ENCODE measurements at places on chromosomes 5 and 9.

DNA sequence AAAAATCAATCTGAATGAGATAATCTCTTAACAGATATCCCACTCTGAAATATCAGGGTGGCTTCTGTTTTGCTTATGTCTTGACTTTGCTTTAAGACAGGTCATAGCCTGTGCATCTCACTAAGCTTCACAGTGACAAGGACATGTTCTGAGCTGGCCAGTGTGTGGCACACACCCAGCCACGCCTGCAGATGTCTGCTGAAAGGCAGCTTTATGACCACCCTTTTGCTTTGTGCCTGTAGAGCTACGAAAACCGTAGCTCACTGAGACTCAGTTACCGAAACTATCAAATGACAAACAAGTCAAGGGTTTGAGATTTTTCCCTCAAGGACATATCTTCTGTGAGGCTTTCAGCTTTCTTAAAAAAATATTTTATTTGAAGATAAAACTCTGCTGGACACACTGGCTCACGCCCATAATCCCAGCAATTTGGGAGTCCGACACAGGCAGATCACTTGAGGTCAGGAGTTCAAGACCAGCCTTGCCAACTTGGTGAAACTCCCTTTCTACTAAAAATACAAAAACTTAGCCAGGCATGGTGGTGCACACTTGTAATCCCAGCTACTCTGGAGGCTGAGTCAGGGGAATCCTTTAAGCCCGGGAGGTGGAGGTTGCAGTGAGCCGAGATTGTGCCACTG is 233.2 kb downstream of the SPATA31A1 start:
- no peak for DNase-seq

DNA sequence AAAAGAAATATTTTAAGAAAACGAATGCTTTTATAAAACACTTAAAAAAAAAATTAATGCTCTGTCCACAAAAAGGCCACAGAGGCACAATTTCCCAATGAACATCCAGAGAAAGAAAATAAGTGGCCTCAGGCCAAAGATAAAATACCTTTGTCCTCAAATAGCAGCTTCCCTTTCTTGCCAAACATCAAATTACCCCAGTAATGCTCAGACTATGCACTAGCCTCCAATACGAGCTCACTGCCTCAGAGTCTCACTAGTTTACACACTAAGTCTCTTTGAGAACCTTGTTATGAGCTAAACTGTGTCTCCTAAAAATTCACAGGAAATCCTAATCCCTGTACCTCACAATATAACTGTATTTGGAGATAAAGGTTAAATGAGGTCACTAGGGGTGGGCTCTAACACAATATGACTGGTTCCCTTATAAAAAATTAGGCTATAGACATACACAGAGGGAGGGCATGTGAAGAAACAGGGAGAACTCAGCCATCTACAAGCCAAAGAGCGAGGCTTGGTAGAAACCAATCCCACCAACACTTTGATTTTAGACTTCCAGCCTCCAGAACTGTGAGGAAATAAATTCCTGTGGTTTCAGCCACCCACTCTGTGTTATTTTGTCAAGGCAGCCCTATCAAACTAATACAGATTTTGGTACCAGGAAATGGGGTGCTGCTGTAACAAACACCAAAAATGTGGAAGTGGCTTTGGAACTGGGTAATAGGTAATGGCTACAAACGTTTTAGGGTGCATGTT is 4.4 kb downstream of the MPDZ start:
- DNase-seq, result no peak

GRCh38 chr9:130451509-130452388 is 7.0 kb downstream of the ASS1 start:
- peak; percentile 52 for DNase-seq

GRCh38 chr5:177553671-177554429 is 513 bp downstream of the FAM193B start:
- peak; percentile 63 for DNase-seq

GRCh38 chr9:112249277-112249676 is 74.2 kb upstream of the SUSD1 start:
- no peak for DNase-seq

DNA sequence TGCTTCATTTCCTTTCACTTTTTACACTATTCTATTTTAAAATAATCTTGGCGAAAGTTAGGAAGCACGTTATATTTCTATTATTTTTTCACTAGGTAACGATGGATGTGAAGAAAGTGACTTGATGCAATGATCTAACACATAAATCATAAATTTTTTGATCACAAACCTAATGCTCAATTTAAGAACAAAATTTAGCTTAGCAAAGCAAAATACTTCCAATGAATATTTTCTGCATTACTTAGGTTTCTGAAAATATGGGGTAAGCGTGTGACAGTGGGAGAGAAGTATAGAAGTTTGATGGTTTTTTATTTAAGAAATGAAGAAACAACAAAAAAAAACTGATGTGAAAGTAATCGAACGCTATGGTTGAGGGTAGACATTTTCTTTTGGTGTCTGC is 1528.7 kb upstream of the CDH9 start:
- no peak for DNase-seq

- DNase-seq, result no peak
Measured at GRCh38 chr5:42811591-42812446, at the start of gene SELENOP. SELENOP (minus strand) TSS chr5:42811892; CDS start chr5:42808353, 3,539 bp downstream.

DNA sequence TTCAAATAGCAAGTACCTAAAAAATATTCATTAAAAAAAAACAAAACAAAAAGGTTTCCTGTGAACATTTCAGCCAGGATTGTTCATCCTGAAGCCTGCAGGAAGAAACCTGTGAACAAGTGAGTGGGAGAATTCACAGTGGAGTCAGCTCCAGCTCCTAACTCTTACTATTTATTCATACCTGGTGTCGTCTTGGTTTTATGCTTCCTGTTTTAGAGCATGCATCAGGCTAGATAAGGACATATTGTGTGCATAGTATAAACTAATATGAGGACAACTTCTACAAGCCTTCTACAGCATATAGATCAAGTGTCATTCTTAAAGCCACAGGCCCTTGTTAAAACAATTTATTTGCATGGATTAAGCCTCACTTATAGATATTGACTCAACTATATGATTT is 169.9 kb downstream of the EFNA5 start:
- no peak for DNase-seq

DNA sequence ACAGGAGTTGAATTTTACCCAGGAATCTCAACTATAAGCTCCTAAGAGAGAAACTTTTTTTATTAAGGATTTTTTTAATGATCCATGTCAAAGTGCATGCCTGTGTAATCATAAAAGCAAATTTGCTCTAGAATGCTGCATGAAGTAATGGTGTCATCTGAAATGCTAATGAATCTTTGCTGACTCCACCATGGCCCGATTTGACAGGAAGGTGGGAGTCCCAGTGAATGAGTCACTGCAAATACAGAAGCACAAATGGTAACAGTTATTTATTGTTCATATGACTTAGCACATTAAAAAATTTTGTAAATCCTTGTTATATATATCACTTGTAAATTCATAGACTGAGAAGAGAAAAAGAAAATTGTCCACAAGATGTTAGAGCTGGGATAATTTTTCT is 341.3 kb downstream of the RASEF start:
- no peak for DNase-seq

DNA sequence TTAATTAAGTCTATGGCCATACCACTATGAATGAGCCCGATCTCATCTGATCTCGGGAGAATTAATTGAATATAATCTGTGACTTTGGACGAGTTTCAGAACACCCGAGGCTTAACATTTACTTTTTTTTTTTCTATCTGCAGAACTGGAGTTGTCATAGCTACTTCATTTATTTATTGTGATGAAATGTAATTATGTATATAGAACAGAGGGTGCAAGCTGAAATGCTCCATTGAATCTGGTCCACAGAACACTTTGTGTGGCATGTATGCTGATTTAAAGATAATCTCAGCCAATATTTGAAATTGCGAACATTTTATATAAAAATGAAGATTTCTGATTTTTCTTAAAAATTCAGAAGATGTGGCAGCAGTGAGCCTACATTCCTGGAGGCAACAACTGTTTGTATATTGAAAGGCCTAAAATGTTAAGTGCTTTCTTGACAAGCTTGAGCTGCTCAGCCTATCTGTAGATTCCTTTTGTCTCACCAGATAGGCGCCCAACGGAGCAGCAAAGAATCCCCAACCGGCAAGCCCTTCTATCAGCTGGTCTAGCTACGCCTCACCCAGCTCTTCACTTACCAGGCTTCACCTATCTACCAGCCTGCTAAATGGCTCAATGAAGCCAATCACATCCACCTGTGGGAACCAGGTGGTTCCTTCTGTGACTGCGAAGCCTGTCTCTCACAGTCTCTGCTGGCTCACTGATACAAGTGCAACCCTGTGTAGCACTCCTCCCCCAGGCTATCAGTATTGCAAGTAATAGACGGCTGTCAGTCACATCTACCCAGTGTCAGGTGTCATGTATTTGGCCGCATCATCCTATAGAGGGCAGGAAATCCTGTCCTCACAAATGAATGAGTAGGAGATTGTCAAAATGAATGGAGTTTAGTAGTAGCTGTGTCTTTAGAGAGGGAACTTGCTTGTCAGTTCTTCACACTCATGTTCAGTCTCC is 170.6 kb upstream of the MRPS30 start:
- DNase-seq, result no peak

GRCh38 chr5:159058716-159059636 is 40.7 kb downstream of the EBF1 start:
- DNase-seq, result no peak

DNA sequence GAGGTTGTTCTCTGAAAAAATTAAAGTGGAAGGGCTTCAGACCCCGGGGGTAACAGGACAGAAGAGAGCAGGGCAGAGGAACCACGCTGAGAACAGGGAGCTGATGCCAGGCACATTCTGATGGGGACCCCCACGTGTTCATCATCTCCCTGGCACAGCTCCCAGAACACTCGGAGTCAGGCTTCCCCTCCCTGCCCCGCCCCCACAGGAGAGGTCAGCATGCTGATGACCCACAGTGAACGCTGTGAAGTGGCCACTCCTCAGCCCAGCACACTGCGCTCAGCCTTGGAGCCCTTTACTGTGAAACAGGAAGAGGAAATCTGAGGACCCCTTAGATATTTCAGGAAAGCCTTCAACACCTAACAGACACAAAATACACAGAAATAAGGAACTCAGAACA is 16.4 kb downstream of the RETREG1 start:
- no peak for DNase-seq

DNA sequence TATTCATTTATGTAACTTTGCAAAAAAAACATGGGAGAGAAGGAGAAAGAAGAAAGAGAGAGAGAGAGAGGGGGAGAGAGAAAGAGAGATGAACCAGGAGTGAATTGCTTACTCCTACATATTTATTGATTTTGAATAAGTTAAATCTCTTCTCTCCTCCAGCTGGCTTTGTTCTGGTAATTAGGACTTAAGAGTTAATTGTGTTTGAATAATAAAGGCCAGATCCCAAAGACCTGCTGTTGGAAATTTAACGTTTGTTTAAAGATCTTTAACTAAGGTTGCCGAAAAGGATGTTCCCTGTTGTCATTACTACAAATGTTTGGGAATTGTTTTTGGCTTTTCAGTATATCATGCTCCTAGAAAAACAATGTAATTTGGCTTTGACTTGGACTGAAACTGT is 473.0 kb downstream of the TUSC1 start:
- DNase-seq, result no peak

DNA sequence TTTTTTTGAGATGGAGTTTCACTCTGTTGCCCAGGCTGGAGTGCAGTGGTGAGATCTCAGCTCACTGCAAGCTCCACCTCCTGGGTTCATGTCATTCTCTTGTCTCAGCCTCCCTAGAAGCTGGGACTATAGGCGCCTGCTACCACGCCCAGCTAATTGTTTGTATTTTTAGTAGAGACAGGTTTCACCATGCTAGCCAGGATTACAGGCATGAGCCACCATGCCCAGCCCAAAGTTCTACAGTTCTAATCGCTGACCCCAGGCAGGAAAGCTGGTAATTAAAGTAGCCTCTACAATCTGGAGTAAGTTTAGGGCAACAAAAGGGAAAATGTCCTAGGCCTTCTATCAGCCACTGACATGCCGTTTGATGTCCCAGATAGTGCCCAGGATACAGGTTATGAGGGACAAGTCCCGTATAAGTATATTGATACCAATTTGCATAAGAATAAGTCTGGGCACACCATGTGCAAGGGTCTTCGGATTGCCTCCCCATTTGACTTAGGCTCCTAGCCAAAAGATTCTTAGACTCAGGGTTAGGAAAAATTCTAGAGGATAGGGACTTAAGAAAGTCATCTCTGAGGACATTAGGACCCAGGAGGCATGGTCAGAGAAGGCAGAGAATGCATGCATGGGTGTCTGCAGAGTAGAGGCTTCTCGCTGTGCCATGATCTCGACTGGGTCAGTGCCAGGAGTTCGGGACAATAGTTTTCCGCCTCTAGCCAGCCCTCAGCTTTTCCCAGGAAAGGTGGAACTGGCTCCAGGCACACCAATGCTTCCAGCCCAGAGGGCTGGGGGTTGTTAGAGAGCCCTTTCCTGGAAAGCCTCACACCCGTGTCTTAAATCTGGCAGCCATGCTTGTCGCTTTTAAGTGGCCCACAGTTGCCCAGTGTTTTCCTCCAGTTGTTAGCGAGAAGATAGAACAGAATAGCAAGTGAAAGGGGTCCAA is 1111.1 kb downstream of the TAF11L14 start:
- peak; percentile 61 for DNase-seq

- no peak for DNase-seq
Measured at GRCh38 chr9:121667890-121668289, 16.5 kb downstream of the DAB2IP start.

GRCh38 chr9:130988905-130989304 is 20.1 kb upstream of the LAMC3 start:
- no peak for DNase-seq

DNA sequence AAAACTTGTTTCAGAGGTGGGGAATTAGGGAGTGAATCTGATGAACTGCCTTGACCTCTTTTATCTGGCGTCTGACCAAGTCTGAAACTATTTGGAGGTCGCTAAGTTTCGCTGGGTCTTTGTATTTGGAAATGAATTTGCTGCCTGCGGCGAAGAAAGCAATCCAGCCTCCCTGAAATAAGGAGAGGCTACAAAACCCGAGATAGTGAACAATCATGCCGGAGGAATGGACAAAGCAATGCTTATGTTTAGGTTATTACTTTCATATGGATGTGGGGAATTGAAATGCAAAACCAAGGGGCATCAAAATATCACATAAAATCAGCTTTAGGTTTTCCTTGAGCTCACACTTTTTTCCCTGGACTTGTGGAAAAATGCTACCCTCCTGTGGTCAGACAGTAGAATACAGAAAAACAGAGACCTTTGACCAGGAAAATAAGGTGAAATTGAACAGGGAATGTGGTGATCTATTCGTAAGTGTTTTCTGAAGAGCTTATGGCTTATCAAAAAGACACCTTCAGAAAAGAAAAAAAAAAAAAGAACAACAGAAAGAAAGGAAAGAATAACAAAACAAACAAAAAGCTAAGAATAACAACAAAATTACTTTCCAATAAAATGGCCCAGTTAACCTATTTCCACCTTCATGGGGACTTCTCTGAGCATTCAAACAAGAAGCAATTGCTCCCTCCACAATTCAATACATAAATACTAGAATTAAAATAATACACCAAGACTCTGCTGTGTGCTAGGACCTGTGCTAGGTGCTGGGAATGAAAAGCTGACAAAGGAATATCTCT is 68.6 kb upstream of the DPYSL3 start:
- peak; percentile 51 for DNase-seq

GRCh38 chr9:117414906-117415331 is at the start of gene ASTN2:
ASTN2 (minus strand) TSS chr9:117415057; CDS start chr9:117414938, 119 bp downstream.
- no peak for DNase-seq

- no peak for DNase-seq
Measured at GRCh38 chr5:98258939-98259338, 514.5 kb upstream of the RGMB start.

- DNase-seq, result no peak
Measured at GRCh38 chr5:55230086-55230629, 3.0 kb upstream of the MCIDAS start.

GRCh38 chr9:103837940-103838339 is 256.2 kb upstream of the SMC2 start:
- no peak for DNase-seq
